Calu3 (cell line): ENCODE measurements at places on chromosomes 11 and 22. TPM values are rescaled to one million over a fixed set of nuclear protein-coding genes. Genes with fewer than 3 reads are reported as not detected.

- no peak overlapping the region for H3K4me3 ChIP-seq
- H3K27ac ChIP-seq, result no peak overlapping the region
- no peaks in the 10 kb centered on the region for H3K4me1 ChIP-seq
- peaks cover 7% of the 10 kb centered on the region for H3K36me3 ChIP-seq
Observed at GRCh38 chr11:2788168-2789071, 88.6 kb upstream of the KCNQ1OT1 start.

The POLA2 gene
- 34.4 and 40.4 TPM in 2 replicates for total RNA-seq

- H3K27ac ChIP-seq, result no peak overlapping the region
- no peak for DNase-seq
- no peaks in the 10 kb centered on the region for H3K4me1 ChIP-seq
- H3K36me3 ChIP-seq, result no peaks in the 10 kb centered on the region
- no peaks in the 10 kb centered on the region for H3K27me3 ChIP-seq
Observed at GRCh38 chr11:2564588-2565425, 120.0 kb downstream of the KCNQ1 start.

GRCh38 chr22:40183029-40183581, 5.4 kb downstream of the TNRC6B start:
- peaks cover 27% of the 10 kb centered on the region for H3K36me3 ChIP-seq
- no peak for DNase-seq
- H3K27ac ChIP-seq, result peak overlapping the region; percentile 48
- no peaks in the 10 kb centered on the region for H3K27me3 ChIP-seq
- H3K4me3 ChIP-seq, result peak overlapping the region; percentile 57

DNA sequence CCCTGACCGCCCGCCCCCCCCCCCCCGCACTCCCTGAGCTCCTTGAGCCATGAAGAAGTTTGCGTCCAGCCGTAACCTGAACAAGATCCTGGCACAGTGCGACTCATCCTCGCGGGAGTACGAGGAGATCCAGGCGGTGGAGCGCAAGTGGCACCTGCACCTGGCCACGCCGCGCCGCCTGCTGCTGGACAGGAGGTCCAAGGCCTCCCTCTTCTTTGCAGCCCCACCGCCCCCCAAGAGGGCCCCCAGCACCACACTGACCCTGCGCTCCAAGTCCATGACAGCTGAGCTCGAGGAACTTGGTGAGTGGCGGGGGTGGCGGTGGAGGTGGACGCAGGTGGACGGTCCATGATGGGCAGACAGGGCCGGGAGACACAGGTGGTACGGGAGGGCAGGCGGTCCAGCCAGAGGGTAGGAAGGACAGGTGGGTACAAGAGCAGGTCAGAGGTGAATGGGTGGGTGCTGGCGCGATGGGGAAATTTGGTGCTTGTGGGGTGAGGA, 32.1 kb upstream of the ACR start:
- no peaks in the 10 kb centered on the region for H3K36me3 ChIP-seq
- no peak overlapping the region for H3K27ac ChIP-seq
- H3K27me3 ChIP-seq, result peaks cover 52% of the 10 kb centered on the region
- H3K4me1 ChIP-seq, result no peaks in the 10 kb centered on the region
- no peak overlapping the region for H3K4me3 ChIP-seq

The TMA7B gene
- not detected in 2 replicates for total RNA-seq

DNA sequence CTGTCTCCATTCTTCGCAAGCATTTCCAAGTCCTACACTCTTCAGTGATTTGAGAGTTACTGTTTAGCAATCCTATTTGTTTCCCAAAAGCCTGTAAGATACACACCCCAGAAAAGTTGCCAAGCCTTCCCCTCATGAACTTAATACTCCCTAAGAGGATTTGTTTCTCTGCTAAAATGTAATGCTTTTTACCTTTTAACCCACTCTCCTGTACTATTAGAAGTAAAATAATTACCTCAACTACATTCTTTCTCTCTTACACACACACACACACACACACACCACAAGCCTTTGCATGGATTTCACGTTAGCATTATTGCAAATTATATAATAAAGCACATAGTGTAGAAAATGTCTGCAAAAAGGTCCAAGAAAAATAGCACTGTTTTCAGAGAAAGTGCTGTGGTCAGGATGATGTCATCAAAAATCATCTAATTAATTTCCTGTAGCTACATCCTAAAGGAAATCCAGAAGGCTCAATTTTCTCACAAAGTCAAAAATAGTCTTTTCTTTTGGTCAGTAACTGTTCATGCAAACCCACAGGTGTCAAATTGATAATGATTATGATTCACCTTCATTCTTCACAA, 364.1 kb upstream of the PITPNB start:
- no peak for DNase-seq
- H3K27ac ChIP-seq, result no peak overlapping the region
- H3K36me3 ChIP-seq, result no peaks in the 10 kb centered on the region
- no peak overlapping the region for H3K4me3 ChIP-seq
- H3K27me3 ChIP-seq, result no peaks in the 10 kb centered on the region
